ENCODE measurements at places on chromosomes 7 and 10.

DNA sequence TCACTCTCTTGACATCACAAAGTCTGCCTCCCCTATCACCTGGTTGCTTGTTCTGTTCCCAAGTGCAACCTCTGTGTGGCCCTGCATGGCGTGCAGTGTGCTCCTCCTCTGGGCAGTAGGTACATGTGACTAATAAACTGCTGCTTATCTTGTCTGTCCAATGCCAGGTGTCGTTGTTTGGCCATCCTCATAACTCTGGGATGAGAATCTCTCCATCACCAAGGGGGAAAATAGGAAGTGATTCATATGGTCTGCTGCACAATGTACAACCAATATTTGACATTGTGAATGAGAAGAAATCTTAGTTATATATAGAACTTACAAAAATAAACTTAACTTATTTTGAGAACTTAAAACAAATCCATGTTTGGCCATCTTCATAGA is 135.2 kb downstream of the INHBA start:
- no peak for DNase-seq

DNA sequence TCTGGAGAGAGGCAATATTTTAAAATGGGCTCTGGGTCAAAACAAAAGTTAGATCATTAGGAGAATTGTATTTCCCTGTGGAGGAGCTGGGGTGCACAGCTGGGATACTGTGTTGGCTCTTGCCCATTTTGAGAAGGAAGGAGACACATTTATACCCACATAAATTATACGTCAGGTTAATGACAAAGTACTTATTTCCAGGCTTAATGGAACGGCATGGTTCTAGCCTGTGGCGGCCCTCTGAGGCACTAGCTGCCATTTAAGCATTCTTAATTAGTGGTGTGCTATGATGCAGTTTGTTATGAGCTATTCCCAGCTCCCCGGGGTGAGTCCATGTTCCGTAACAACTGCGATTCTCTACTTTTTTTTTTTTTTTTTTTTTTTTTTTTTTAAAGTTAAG is 193.5 kb downstream of the SEC23IP start:
- DNase-seq: no peak

DNA sequence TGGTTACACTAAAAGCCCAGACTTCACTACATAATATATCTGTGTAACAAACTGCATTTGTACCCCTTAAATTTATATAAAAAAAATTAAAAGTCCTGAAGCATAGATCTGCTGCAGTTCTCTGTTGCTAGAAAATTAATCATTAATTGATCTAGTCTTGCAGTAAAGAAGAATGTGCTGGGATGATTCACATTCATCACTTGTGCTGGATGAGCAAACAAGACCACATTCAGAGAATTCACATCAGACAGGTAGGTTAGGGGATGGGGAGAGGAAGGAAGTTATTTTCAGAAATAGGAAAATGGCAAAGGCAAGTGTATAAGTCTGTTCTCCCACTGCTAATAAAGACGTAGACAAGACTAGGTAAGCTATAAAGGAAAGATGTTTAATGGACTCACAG is 1019.0 kb downstream of the KCNMA1 start:
- no peak for DNase-seq

- no peak for DNase-seq
These were observed 13.7 kb upstream of the HOXA13 start for GRCh38 chr7:27213433-27214238.

- DNase-seq: no peak
These were observed 32.8 kb upstream of the ARHGAP12 start for GRCh38 chr10:31961277-31962074.

DNA sequence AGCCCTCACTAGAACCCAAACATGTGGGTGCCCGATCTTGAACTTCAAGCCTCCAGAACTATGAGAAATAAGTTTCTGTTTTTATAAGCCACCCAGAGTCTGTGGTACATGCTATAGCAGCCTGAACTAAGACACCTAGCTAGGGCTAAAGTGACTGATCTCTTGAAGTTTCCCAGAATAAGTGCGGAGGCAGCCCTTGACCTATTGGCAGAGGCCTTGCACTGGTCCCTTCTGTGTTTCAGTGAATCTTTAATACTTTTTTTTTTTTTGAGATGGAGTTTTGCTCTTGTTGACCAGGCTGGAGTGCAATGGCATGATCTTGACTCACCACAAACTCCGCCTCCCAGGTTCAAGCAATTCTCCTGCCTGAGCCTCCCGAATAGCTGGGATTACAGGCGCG is 85.1 kb downstream of the SVOPL start:
- DNase-seq: no peak
